ENCODE measurements at places on chromosomes 6 and 20. TPM values are rescaled to one million over a fixed set of nuclear protein-coding genes. Genes with fewer than 3 reads are reported as not detected.

- H3K36me3 ChIP-seq, result no peaks in the 10 kb centered on the region
- H3K4me1 ChIP-seq, result peaks cover 10% of the 10 kb centered on the region
- H3K4me3 ChIP-seq, result no peak overlapping the region
- no peak for DNase-seq
- H3K27me3 ChIP-seq, result peaks cover 1% of the 10 kb centered on the region
These were observed 193.4 kb upstream of the PREP start for GRCh38 chr6:105596284-105596755.

GRCh38 chr6:131728296-131728939 is 17.6 kb upstream of the CTAGE9 start:
- no peak for DNase-seq
- peaks cover 4% of the 10 kb centered on the region for H3K4me1 ChIP-seq
- no peak overlapping the region for H3K4me3 ChIP-seq
- H3K36me3 ChIP-seq, result no peaks in the 10 kb centered on the region
- peaks cover 6% of the 10 kb centered on the region for H3K27me3 ChIP-seq
- no peak overlapping the region for H3K27ac ChIP-seq

DNA sequence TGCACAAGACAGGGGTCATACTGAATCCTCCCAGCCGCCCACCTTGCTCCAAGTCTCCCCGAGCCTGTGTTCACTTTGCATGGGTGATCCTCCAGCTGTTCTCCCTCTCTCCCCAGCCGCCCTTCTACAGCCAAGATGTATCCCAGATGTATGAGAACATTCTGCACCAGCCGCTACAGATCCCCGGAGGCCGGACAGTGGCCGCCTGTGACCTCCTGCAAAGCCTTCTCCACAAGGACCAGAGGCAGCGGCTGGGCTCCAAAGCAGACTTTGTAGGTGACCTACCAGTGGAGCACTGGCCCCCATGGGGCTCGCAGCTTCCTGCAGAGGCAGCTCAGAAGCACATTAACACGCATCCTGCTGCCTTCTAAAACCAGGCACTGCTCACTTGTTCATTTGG is 14.6 kb upstream of the IFT52 start:
- DNase-seq, result no peak
- no peaks in the 10 kb centered on the region for H3K36me3 ChIP-seq
- no peaks in the 10 kb centered on the region for H3K27me3 ChIP-seq
- H3K4me3 ChIP-seq, result no peak overlapping the region

- no peak overlapping the region for H3K27ac ChIP-seq
- H3K4me3 ChIP-seq, result no peak overlapping the region
- H3K36me3 ChIP-seq, result no peaks in the 10 kb centered on the region
- H3K4me1 ChIP-seq, result no peaks in the 10 kb centered on the region
- DNase-seq, result no peak
- no peaks in the 10 kb centered on the region for H3K27me3 ChIP-seq
These were observed 239.4 kb upstream of the FERMT1 start for GRCh38 chr20:6362245-6362644.

DNA sequence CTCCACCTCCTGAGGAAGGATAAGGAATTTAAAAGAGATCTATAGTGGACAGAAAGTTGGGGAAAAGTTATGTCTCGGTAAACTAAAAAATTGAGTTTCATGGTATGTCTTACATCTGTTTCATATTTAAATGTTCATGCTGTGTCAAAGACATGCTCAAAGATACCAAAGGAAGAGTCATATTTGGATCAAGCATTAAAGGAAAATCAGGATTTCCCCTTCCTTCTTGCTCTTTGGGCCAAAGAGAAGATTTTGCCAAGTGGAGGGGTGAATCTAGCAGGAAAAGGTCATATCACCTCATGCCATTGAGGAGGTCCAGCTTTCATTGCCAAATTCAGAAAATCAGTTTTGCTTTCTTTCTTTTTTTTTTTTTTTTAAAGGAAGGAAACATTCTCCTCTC is 192.4 kb downstream of the OGFRL1 start:
- peaks cover 2% of the 10 kb centered on the region for H3K27me3 ChIP-seq
- H3K4me1 ChIP-seq, result no peaks in the 10 kb centered on the region
- no peak overlapping the region for H3K27ac ChIP-seq
- H3K4me3 ChIP-seq, result no peak overlapping the region

DNA sequence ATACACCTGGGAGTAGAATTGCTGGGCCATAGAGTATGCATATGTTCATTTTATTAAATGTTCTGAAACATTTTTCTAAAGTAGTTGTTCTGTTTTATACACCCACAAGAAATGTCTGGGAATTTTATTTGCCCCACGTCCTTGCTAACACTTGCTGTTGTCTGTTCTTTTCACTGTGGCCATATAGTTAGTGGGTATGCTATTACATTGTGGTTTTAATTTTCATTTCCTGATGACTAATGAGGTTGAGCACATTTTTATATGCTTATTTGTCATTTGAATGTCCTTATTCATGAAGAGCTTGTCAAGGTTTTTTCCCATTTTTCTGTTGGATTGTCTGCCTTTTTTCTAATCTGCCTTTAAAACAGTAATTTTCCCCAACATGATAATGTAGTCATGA is 41.5 kb upstream of the TGM3 start:
- no peaks in the 10 kb centered on the region for H3K36me3 ChIP-seq
- H3K4me1 ChIP-seq, result peaks cover 14% of the 10 kb centered on the region
- no peak overlapping the region for H3K27ac ChIP-seq

GRCh38 chr20:49146442-49147225 is 41.5 kb downstream of the STAU1 start:
- no peaks in the 10 kb centered on the region for H3K4me1 ChIP-seq
- no peaks in the 10 kb centered on the region for H3K27me3 ChIP-seq
- H3K4me3 ChIP-seq, result no peak overlapping the region

- peaks cover 16% of the 10 kb centered on the region for H3K4me1 ChIP-seq
- H3K27me3 ChIP-seq, result peaks cover 16% of the 10 kb centered on the region
- H3K36me3 ChIP-seq, result no peaks in the 10 kb centered on the region
- DNase-seq, result peak; percentile 17
These were observed 41.4 kb downstream of the HLA-F start for GRCh38 chr6:29764422-29765196.

- no peak for DNase-seq
- no peak overlapping the region for H3K27ac ChIP-seq
- no peak overlapping the region for H3K4me3 ChIP-seq
- H3K27me3 ChIP-seq, result peaks cover 21% of the 10 kb centered on the region
These were observed 15.4 kb downstream of the TAAR1 start for GRCh38 chr6:132643547-132643946.

GRCh38 chr6:1624058-1624850 is 14.5 kb downstream of the FOXC1 start:
- peak overlapping the region; percentile 48 for H3K4me3 ChIP-seq
- H3K4me1 ChIP-seq, result peaks cover 6% of the 10 kb centered on the region
- H3K27ac ChIP-seq, result no peak overlapping the region
- no peaks in the 10 kb centered on the region for H3K36me3 ChIP-seq

- peaks cover 18% of the 10 kb centered on the region for H3K4me1 ChIP-seq
- DNase-seq, result no peak
- no peaks in the 10 kb centered on the region for H3K27me3 ChIP-seq
- peaks cover 8% of the 10 kb centered on the region for H3K36me3 ChIP-seq
- no peak overlapping the region for H3K27ac ChIP-seq
- no peak overlapping the region for H3K4me3 ChIP-seq
These were observed 205.4 kb downstream of the ZFAND3 start for GRCh38 chr6:38024908-38025307.

SLC22A7 gene
- not detected for total RNA-seq

SLC44A4 gene
- 0.39 TPM for total RNA-seq

FAXC gene
- total RNA-seq, result not detected

CCHCR1 gene
- total RNA-seq, result 41.9 TPM

OR12D1 gene
- not detected for total RNA-seq

APCDD1L gene
- not detected for total RNA-seq

Data from activated CD8-positive, alpha-beta T cell treated with anti-CD3 and anti-CD28 coated beads, Interleukin-2, amount 10 ng/mL, durations not matched to agents 7 days and 5 days (primary cell).